IMR-90 (cell line): ENCODE measurements at places on chromosomes 16 and 17. TPM values are rescaled to one million over a fixed set of nuclear protein-coding genes. Genes with fewer than 3 reads are reported as not detected.

DNA sequence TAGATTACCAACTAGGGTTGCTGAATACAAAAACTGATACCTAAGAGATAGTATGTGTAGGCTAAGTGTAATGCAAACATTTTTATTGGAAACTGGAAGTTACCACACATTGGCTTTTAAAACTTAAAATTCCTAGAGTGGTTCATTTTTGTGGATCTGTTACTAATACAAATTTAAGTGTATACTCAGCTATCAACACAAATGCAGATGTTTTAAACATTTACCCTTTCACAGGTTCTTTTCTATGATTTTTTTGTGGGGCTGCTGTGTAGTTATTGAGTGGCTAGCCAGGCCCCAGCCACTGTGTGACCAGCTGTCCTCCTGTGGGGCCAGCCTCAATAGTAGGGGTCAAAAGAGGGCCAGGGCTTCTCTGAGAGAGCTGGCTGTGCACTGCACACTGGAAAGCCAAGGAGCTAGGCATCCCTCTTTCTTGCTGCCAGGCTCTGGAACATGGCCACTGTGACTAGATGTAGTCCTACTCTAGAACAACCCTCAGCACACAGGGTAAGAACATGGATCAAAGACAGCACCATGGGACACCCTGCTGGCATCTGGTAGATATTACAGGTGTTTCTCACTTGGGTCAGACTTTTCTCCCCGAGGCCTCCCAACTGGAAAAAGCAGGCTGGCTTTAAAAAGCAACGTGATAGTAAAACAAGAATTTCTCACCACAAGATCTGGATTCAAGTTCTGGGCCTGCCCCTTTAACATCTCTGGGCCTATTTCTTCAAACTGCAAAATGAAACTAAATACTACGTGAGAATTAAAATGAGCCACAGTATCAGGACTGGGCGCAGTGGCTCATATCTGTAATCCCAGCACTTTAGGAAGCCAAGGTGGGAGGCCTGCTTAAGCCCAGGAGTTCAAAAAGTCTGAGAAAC is 7.3 kb upstream of the VEZF1 start:
- peaks cover 6% of the 10 kb centered on the region for H3K36me3 ChIP-seq
- H3K27me3 ChIP-seq: no peaks in the 10 kb centered on the region
- H3K4me1 ChIP-seq: peaks cover 2% of the 10 kb centered on the region; the same call in 1 of the 2 replicates
- DNase-seq: peak; percentile 81

Gene DPEP1
- total RNA-seq: not detected in 2 replicates

DNA sequence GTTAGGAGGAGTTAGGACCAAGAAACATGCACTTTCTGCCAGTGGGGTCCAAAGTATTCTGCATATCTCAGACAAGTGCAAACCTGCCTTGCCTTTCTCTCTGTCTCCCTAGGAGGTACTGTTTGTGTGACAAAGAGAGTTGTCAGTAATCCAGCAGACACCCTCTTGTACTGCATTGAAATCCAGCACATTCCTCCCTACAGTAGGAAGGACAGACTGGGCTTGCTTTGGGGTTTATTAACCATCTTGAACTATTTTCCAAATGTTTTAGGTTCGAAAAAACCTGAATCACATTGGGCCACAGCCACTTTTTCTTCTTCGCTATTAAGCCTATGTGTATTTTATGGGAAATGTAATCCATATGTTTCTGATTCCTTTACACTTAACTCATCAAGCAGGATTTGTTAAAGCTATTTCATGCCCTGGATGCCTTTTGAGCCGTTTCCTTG is 204.2 kb upstream of the KCNJ16 start:
- no peaks in the 10 kb centered on the region for H3K27me3 ChIP-seq
- no peaks in the 10 kb centered on the region for H3K36me3 ChIP-seq
- no peak overlapping the region for H3K4me3 ChIP-seq
- peak overlapping the region; percentile 78 for H3K27ac ChIP-seq
- DNase-seq: peak; percentile 88
- H3K4me1 ChIP-seq: peaks cover 18% of the 10 kb centered on the region

DNA sequence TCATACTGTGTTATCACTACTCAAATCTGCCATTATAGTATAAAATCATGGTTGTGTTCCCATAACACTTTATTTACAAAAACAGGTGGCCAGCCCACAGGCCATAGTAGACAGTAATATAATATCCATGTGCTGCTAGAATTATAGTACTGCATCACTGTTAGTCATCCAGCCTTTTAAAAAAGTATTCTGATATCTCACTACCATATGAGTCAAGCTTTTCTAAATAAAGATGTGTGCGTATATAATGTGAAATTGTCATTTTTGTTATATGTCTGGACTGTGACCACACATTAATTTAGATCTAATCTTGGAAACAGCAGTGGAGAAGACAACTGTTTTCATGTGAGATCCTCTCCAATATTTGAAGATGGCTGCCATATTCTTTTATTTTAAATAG is 1049.1 kb upstream of the GOT2 start:
- H3K36me3 ChIP-seq: no peaks in the 10 kb centered on the region
- no peaks in the 10 kb centered on the region for H3K4me1 ChIP-seq
- no peaks in the 10 kb centered on the region for H3K27me3 ChIP-seq
- DNase-seq: peak; percentile 7

Gene LPO
- total RNA-seq: not detected in 2 replicates

Gene IL17C
- not detected in 2 replicates for total RNA-seq

DNA sequence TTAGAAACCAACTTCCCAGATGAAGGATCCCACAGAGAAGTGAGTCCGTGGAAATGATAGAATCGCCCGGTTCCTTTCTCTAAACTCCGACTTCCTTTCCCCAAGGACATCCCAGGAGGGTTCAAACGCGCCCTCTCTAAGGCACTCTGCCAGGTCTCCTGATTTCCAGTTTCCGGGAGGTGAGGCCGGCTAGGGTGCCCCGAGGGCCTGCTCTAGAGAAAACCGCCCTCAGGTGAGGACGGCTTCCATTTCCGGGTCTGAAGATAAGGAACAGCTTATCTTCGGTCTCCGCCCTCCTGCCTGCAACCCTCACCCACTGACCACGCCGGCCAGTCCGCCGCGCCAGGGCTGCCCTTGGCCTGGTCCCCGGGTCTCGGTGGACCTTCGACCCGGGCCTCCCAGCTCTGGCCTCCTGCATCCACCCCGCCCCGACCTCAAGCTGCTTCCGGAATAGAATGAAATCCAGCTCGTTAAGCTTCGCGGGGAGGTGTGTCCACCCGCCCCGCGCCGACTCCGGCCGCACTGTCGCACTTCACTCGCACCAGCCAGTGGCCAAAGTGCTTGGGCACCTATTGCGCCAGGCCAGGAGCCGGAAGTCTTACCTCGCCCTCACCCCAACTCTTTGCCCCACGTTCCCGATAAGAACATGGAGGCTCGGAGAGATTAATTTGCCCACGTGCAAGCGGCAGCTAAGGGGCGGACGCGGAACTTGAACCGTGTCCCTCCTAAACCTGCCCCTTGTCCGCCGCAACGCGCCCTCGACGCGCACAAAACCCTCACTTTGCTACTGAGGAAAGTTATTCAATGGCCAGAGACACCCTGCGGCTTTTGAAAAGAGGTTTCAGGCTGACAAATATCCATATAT is 836 bp upstream of the MMP15 start:
- H3K27ac ChIP-seq: no peak overlapping the region
- H3K4me1 ChIP-seq: peaks cover 16% of the 10 kb centered on the region
- peaks cover 35% of the 10 kb centered on the region for H3K27me3 ChIP-seq
- H3K4me3 ChIP-seq: peak overlapping the region; percentile 15; the same call in 1 of the 2 replicates

Gene ASGR1
- 1.3 and 1.9 TPM in 2 replicates for total RNA-seq
